ENCODE measurements at places on chromosomes 12 and 14.

GRCh38 chr14:36805131-36805559, 143.5 kb downstream of the PAX9 start:
- DNase-seq = no peak

- no peak for DNase-seq
These were observed 221.0 kb upstream of the PWP1 start for GRCh38 chr12:107464644-107465043.

- DNase-seq = no peak
These were observed 40.0 kb upstream of the CAPRIN2 start for GRCh38 chr12:30794591-30795409.

GRCh38 chr12:129863938-129864337, 39.9 kb downstream of the TMEM132D start:
- DNase-seq = no peak

DNA sequence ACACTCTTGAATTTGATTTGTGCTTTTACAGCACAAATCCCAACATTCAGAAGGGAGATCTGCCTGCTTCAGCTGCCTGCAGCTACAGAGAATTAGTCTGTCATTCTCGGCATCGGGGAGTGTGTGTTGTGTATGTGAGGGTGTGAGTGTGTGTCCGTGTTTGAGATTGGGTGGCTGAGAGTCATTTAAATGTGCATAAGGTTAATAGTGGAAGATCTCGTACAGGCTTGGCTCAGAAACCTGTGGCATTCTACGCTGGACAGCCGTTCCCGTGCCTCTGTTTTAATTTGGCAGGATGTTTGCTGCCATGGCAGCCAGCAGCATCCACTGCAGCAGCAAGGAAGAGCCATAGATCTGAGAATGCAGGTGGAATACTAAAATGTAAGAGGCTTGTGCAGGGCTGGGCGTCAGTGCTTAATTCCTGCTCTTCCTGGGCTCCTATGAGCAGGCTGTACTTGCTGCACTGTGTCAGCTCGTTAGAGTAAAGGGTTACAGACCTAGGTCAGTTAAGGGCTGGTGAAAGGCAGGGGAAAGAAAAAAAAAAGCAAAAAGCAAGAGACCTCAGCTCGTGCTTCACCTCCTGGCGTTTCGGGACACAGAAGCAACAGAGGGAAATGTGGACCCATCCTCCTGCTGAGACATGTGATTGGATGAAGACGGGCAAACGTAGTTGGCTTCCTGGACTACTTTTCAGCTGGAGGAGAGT, 205.4 kb downstream of the NAV3 start:
- no peak for DNase-seq

DNA sequence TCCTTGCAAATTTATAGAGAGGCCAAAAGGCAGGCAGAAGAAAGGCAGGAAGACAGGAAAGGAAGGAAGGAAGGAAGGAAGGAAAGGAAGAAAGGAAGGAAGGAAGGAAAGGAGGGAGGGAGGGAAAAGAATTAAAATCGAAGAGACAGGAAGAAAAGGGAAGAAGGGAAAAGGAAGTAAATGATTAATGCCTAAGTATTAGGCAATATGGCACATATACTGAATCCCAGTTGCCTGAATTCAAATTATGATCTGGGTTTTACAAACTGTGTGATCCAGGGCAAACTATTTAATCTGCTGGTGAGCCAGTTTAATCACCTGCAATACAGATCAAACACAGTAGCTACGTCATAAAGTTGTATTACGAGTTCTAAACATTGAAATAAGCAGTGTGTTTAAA, 983.6 kb downstream of the FLRT2 start:
- DNase-seq = no peak

- DNase-seq = no peak
These were observed 93.2 kb downstream of the EGLN3 start for GRCh38 chr14:33857650-33858049.

- no peak for DNase-seq
These were observed 8.6 kb downstream of the RMST start for GRCh38 chr12:97471194-97471593.
